ENCODE measurements at places on chromosomes 2 and 18.

DNA sequence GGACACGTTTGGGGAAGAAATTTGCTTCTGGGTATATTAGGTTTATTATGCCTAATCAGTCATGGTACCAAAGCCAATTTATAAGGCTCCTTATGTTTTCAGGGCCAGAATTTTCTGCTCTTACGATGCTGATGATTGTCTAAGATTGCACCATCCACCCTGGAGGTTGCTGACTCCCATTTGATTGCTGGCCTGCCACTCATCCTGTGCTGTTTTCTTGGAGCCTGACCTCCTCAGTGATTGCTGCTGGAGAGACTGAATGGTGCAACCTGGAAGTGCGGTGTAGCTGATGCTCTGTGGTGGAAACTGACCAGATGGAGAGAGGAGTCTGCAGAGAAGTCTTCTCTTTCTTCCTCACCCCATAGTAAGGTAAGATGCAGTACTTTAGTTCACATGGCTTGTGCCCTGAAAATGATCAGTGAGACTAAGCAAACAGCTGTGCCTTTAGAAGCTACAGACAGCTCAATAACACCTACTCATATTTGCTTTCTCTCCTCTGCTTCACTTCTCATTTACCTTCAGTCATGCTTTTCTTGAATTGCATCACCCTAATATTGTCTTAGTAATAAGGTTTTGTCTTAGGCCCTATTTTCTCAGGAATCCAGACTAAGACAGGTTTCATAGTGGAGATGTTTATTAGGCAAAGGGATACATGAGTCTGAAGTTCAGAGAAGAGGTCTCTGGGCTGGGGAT lies 17.4 kb downstream of the ZNF24 start:
- no peak for DNase-seq

DNA sequence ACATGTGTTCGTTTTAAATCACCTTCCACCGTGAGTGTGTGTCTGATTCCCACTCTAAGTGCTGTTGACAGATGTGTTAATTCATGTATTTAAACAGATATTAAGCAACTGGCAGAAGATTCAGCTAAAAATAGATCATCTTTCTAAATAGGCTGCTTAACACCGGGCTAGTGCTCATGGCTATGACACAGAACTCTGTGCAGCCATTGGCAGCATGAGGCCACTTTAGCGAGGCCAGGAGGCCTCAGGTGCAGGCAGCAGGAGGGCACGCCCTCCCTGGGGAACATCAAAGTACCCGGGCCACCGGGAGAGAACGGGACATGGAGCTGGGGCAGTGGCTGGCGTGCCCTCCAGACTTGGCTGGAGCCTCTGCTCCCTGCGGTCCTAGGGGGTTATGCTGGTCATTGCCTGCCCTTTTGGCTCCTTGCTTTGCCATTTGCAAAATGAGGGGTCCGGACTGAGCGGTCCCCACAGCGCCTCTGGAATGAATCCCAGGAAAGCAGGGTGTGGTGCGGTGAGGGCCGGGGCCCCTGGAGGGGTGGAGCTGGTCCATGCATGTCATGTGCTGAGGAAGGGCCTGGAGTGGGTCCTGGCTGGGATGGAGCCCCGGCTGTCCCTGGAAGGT lies 62.8 kb upstream of the HDAC4 start:
- no peak for DNase-seq

- DNase-seq, result no peak
Observed at GRCh38 chr2:207241198-207241597, 75.5 kb upstream of the KLF7 start.

DNA sequence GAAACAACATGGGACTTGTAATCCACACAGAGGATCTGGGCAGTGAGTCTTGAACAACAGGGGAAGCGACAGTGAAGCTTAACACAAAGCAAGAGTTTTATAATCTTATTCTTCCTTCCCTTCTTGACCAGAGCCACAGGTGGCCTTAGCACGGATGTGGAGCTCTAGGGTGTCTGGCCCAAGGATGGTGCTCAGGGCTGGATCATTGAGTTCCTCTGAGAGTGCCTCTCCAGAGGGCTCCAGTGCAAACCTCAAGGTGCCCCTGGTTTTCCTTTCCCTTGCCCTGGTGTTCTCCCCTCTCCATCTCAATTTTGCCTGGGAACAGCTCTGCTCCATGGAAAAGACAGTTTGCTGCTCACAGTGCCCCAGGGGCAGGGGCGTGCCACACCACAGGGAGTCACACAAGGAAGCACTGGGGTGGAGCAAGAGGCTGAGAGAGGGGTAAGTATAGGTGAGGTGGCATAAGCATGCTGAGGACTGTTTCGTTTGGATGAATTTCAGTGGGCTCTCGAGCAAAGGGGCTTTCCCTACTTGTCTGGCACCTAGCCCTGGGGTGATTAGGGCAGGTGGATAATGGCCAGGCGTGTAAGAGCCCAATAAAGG lies 88.6 kb upstream of the B3GNT7 start:
- no peak for DNase-seq

- DNase-seq, result no peak
Observed at GRCh38 chr2:168307379-168307778, 60.0 kb upstream of the STK39 start.

GRCh38 chr2:62375113-62375420 lies 130.9 kb downstream of the TMEM17 start:
- DNase-seq, result no peak

DNA sequence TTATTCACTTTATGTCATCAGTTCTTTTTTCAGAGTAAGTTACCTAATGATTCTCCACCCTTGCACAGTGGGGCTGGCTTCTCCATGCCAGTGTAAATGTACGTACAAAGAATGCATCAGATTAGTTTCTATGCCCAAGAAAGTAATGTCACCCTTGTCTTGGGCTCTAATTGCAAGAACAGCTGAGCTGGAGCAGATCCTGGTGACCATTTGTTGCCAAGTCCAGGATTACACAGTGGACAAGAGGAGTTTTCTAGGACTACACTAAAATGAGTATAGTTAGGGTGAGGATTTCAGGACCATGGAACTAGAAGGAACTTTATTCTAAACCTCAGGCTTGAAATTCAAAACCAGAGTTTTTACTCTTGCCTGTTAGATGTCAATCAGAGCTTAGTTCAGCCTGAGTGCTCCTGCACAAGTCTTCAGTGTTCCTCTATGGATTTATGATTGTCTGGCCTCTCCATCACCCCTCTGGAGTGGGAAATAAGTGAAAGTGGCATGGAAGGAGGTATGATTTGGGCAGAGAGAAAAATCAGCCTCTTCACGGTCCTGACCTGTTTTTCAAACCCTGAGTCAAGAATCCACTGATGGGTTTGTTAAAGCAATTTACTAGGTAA lies 29.8 kb downstream of the PCBP1 start:
- no peak for DNase-seq

- no peak for DNase-seq
Observed at GRCh38 chr2:61910603-61911002, 5.1 kb downstream of the COMMD1 start.

- peak; percentile 43 for DNase-seq
Observed at GRCh38 chr2:39778775-39779340, at the start of gene THUMPD2. Gene THUMPD2, minus strand, starts transcription at chr2:39779258. Its CDS starts 19 bp downstream, at chr2:39779239.

GRCh38 chr18:11517704-11518103 lies 91.7 kb upstream of the SLC35G4 start:
- DNase-seq, result no peak

DNA sequence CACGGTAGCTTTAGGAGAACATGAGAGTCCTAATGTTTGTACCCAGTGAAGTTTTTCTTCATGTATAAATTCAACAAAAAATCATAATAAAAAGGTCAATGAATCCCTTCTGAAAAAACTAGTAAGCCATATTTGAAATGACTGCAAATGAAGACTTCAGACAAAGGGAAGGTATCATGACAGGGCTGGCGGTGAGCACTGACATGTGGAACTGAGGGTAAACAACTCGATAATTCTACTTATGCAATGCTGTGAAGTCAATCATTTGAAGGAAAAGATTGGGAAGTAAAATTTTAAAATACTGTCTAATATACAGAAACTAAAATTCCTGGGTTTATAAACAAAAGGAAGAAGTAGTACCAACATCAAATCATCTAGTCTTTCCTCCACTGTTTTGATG lies 190.2 kb upstream of the COPS8 start:
- DNase-seq, result no peak

- DNase-seq, result no peak
Observed at GRCh38 chr2:234683950-234684349, 187.1 kb upstream of the ARL4C start.

DNA sequence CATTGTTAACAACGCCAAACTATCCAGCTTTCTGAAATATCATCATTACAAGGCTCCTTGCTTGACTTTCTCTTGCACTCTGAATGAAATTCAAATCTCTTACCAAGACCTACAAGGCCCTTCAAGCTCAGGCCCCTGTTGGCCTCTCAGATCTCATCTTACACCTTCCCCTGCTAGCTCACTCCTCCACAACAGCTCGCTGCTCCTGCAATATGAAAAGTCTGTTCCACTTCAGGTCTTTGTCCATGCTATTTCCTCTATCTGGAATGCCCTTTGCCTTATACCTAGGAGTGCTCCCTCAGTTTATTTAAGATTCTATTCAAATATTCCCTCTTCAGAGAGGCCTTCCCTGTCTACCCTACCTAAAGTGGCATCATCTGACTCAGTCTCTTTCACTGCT lies 91.7 kb downstream of the SESTD1 start:
- DNase-seq, result no peak

GRCh38 chr2:240449764-240450531 lies 14.5 kb downstream of the GPC1 start:
- no peak for DNase-seq

DNA sequence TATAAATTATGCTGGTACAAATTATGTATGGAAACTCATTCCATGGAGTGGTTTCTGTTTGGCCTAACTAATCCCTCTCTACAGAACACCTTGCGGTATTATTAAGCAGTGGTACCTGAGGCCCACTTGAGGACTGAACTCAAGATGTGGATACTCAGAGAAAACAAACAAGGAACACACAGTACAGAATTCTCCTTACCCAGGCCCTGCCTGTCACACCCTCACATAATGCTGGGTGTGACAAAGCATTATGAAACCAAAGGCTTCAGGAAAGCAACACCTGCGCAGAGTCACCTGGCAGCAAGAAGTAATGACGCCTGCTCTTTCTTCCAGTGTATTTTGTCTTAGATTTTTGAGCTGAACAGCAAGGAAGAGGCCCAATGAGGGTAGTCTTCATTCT lies 264.7 kb downstream of the PAX3 start:
- no peak for DNase-seq

GRCh38 chr2:79972661-79973060 lies 331.9 kb downstream of the LRRTM1 start:
- DNase-seq, result no peak

DNA sequence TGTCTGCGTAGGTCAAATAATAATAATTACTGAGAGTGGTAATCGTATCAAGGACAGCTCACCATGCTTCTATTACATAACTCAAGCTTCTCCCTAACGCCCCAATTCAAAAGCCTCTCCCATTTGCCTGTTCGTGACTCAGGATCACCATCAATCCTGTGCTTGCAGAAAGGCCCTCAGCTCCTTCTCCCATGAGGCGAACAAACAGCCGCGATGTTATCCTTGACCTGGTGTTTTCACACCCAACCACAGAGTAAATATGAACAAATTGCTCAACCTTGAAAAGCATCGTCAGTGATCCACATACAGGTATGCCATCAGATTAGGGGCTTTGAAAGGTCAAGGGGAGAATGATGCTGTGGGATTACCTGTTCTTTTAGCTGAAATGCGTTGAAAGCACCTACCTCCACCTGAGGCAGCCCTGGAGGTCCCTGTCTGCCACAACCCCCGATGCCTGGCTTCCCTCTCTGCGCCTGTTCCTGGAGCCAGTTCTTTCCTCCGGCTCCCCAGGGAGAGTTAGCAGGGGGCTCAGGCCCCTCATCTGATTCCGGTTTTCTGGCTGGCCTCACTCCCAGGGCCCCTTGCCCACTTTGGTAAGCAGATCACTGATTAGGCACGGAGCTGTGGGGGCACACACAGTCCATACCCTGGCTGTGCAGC lies 39.1 kb upstream of the ODC1 start:
- no peak for DNase-seq

GRCh38 chr2:23602116-23602515 lies 217.1 kb downstream of the KLHL29 start:
- DNase-seq, result no peak

GRCh38 chr2:237101118-237101979 lies 15.7 kb downstream of the COPS8 start:
- no peak for DNase-seq

DNA sequence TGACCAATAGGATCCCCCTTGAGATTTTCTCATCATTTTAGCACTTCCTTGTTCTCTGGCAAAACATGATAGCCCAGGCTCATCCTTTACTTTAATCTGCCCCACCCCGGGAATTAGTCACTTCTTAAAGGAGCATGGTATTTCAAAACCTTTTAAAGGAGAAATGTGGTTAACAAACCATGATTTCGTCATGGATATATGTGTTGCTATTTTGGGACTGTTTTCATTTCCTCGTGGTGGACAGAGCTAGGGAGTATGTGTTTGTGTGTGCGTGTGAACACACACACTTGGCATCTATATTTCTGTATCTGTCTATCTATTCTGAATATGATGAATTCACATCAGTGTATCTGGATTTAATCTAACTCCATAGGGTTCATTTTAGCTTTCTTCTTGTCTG lies 128.1 kb downstream of the BIRC6 start:
- no peak for DNase-seq

GRCh38 chr2:234863043-234863934 lies 88.5 kb upstream of the SH3BP4 start:
- no peak for DNase-seq

- DNase-seq, result no peak
Observed at GRCh38 chr2:28419443-28420270, 27.0 kb downstream of the FOSL2 start.

GRCh38 chr2:186716899-186717298 lies 23.0 kb downstream of the FAM171B start:
- no peak for DNase-seq

DNA sequence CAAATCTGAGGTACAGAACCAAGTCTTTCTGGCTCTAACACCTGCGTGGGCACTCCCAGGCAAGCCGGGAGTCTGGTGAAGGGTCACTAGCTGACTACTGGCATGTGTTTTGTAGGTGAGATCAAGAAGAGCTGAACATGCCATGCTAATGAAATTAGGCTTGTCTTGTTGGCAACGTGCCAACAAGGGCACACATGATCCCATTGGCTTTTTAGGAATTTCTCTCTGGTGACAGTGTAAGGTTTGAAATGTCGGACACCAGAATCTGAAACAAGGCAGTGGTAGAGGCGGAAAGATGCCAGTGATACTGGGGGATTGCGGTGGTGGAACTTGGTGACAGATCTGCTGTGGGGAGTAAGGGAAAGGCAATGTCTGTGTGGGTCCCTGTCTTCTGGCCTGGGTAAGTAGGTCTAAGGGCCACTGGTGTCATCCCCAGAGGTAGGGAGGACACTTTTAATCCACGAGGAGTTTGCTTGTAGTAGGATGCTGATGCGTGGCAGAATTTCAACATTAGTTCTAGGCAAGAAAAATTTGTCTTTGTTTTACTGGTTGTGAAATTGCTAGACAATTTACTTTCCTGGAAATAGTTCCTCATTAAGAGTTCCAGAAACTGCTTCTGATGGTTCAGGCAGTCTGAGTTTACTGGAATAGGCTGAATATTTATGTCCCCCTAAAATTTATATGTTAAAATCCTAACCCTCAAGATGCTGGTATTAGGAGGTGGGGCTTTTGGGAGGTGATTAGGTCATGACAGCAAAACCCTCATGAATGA lies 52.6 kb upstream of the ACMSD start:
- DNase-seq, result no peak

- DNase-seq, result no peak
Observed at GRCh38 chr18:43870626-43871025, 593.3 kb upstream of the SYT4 start.

- DNase-seq, result no peak
Observed at GRCh38 chr2:26934335-26934724, 36.1 kb upstream of the MAPRE3 start.

All from NCI-H1048 (cell line).